SJSA1 (cell line): ENCODE measurements at places on chromosomes 6 and 20. TPM values are rescaled to one million over a fixed set of nuclear protein-coding genes. Genes with fewer than 3 reads are reported as not detected.
A peak's percentile ranks its signal among the peaks of the same experiment; 100 is the strongest.

The MACROD2 gene
- total RNA-seq, result not detected in 2 replicates

- H3K27me3 ChIP-seq, result peaks cover 79% of the 10 kb centered on the region
- H3K4me1 ChIP-seq, result no peaks in the 10 kb centered on the region
- no peak overlapping the region for H3K27ac ChIP-seq
These were observed 93.3 kb downstream of the YTHDF1 start for GRCh38 chr20:63122626-63123025.

The TNF gene
- total RNA-seq, result not detected in 2 replicates

The SLC26A8 gene
- total RNA-seq, result not detected in 2 replicates

DNA sequence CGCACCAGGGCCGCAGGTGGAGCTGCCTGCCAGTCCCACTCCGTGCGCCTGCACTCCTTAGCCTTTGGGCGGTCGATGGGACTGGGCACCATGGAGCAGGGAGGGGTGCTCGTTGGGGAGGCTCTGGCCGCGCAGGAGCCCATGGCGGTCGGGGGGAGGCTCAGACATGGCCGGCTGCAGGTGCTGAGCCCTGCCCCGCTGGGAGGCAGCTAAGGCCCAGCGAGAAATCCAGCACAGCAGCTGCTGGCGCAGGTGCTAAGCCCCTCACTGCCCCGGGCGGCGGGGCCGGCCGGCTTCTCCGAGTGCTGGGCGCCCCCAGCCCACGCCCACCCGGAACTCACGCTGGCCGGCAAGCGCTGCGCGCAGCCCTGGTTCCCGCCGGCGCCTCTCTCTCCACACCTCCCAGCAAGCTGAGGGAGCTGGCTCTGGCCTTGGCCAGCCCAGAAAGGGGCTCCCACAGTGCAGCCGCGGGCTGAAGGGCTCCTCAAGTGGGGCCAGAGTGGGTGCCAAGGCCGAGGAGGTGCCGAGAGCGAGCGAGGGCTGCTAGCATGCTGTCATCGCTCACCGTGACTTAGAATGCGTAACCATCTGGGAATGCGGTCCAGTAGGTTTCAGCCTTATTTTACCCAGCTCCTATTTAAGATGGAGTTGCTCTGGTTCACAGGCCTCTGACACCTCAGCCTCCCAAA, 77.3 kb downstream of the C6orf52 start:
- H3K36me3 ChIP-seq, result peaks cover 12% of the 10 kb centered on the region
- no peak for DNase-seq
- no peak overlapping the region for H3K27ac ChIP-seq
- peaks cover 23% of the 10 kb centered on the region for H3K4me1 ChIP-seq
- H3K27me3 ChIP-seq, result no peaks in the 10 kb centered on the region

DNA sequence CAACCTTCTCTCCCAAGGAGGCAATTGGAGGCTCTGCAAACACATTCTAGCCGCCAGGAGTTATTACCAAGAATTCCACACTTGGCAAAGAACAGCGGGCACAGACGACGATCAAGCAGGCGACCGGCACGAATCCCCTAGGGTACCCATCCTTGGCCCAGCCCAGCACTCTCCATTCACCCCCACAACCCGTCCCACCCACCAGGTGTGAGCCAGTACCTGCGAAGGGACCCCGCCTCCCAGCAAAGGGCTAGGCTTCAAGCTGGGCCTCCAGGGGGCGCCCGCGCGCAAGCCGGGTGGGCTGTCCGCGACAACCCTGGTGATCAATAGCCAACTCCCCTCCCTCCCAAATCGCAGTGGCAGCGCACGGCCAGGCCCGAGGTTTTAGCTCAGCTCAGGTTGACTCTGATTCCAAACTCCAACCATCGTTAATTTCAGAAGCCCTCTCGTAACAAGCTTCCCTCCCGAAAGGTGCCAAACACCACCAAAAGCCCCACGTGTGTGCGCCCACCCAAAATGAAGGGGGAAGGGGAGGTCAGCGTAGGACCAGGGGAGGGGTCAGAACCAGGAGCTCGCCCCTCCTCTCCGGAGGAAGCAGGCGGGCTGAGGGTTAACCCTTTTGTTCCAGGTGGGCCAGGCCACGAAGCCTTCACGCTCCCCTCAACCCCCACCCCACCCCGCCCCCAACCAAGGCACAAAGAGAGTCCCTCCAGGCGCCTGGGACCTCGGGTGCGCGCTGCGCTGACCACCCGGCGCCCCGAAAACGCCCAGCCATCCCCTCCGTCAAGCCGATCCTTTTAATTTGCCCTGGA, 2.1 kb downstream of the SALL4 start:
- peaks cover 11% of the 10 kb centered on the region for H3K4me1 ChIP-seq
- H3K27ac ChIP-seq, result no peak overlapping the region
- H3K4me3 ChIP-seq, result peak overlapping the region; percentile 39
- H3K36me3 ChIP-seq, result no peaks in the 10 kb centered on the region
- no peaks in the 10 kb centered on the region for H3K27me3 ChIP-seq

DNA sequence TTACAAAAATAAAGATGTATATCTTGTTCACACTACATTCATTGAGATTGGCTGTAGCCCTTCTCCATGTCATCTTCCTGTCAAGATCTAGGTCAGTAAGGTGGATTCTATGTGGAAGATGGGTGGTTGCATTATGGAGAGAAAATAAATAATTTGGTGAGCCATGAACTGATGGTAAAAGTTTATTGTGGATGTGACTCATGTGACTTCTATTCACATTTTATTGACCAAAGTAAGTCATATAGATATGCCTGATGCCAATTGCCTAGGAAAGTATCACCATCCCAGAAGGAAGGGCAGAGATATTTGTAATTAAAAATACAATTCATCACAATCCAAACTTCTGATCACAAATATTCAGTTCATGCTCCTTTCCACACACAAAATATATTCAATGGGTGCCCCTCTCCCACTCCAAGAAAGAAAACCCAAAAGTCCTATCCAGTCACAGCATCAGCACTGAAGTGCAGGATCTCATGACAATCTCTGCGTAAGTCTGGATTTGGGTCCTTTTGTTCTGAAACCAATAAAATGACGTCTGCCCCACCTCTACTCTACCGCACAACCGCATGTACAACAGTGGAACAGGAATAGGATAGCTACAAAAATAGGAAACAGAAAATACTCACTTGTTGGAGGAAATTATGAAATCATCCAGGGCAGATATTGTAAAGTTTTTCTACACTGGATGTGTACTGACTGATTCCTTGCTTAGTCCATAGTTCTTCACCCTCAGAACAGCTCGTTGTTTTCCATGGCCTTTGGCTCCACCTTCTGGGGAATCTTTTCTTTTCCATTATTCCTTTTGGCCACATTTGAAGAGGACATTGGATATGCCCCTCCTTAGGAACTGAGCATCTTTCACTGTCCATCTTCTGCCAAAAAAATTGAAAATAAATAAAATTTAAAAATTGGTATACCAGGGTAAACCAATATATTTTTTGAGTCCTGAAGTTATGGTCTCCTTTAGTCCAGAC, 16.1 kb upstream of the SLC17A3 start:
- H3K36me3 ChIP-seq, result no peaks in the 10 kb centered on the region
- no peak for DNase-seq
- H3K27me3 ChIP-seq, result no peaks in the 10 kb centered on the region
- no peak overlapping the region for H3K27ac ChIP-seq

- H3K4me1 ChIP-seq, result no peaks in the 10 kb centered on the region
- no peaks in the 10 kb centered on the region for H3K36me3 ChIP-seq
- no peaks in the 10 kb centered on the region for H3K27me3 ChIP-seq
- H3K4me3 ChIP-seq, result no peak overlapping the region
- H3K27ac ChIP-seq, result no peak overlapping the region
- no peak for DNase-seq
These were observed 8.2 kb downstream of the RTN4IP1 start for GRCh38 chr6:106620931-106621672.

DNA sequence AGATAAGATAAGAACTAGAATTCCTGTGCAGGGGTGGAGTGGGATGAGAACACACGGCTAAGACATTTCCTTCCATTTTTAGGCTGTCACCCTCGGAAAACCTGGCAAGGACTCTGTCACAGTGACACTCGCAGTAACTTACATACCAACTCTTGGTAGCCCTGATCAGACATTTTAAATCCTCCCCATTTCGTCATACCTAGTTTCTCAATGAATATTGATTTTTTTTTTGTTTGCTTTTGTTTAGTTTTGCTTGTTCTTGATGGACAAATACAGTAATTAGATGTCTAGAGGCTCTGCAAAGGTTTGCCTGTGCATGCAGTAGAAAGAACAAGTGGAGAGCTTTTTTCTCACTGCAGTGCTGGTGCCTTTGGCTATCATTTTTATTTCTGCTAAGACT, 213.0 kb upstream of the FAM83B start:
- DNase-seq, result no peak
- H3K36me3 ChIP-seq, result no peaks in the 10 kb centered on the region
- no peak overlapping the region for H3K4me3 ChIP-seq

- H3K27me3 ChIP-seq, result no peaks in the 10 kb centered on the region
- no peak overlapping the region for H3K27ac ChIP-seq
- DNase-seq, result no peak
These were observed 15.5 kb downstream of the MRPL14 start for GRCh38 chr6:44111434-44112417.

DNA sequence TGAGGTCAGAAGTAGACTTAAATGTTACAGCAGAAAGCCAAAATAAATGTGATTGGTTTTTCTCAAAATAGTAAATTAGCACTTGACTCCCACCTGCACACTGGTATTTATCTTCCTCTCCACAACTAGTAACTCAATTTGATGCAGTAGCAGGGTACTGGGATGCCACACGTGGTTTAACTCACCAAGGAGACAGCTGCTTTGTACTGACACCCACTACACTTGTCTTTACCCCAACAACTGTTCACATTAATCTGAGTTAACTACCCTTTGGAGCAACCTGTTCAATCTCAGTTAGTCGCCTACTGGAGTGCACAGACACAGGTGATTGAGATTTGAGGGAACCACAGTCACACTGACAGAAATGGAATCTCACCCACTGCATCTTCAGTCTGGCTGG, 242.1 kb downstream of the PRKN start:
- H3K27ac ChIP-seq, result no peak overlapping the region
- no peaks in the 10 kb centered on the region for H3K27me3 ChIP-seq
- DNase-seq, result no peak
- no peaks in the 10 kb centered on the region for H3K4me1 ChIP-seq
- H3K4me3 ChIP-seq, result no peak overlapping the region

DNA sequence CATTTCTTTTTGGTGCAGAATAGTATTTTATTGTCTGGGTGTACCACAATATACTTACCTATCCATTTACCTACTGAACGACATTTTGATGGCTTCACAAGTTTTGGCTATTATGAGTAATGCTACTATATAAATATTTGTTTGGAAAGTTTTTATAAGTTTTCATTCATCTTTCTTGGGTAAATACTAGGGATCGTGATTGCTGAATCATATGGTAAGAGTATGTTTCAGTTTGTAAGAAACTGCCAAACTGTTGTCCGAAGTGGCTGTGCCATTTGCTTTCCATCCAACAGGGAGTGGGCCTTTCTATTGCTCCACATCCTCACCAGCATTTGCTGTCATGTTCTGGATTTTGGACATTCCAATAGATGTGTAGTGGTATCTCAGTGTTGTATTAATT, 104.2 kb downstream of the CDYL start:
- H3K27ac ChIP-seq, result no peak overlapping the region
- no peak for DNase-seq
- no peaks in the 10 kb centered on the region for H3K27me3 ChIP-seq
- H3K36me3 ChIP-seq, result no peaks in the 10 kb centered on the region
- H3K4me1 ChIP-seq, result peaks cover 8% of the 10 kb centered on the region; the same call in 1 of the 2 replicates
